ENCODE measurements at places on chromosomes 3 and 15. TPM values are rescaled to one million over a fixed set of nuclear protein-coding genes. Genes with fewer than 3 reads are reported as not detected.

GRCh38 chr15:79132770-79133169, 42.2 kb upstream of the RASGRF1 start:
- no peak for DNase-seq

GRCh38 chr3:68648494-68648893, 283.9 kb downstream of the TAFA4 start:
- no peak for DNase-seq

GRCh38 chr3:111911446-111911845, 52.4 kb downstream of the PHLDB2 start:
- no peak for DNase-seq

SMCO1 gene
- not detected for total RNA-seq

- DNase-seq: peak; percentile 24
Observed at GRCh38 chr15:43376017-43376705, 5.3 kb downstream of the TUBGCP4 start.

DNA sequence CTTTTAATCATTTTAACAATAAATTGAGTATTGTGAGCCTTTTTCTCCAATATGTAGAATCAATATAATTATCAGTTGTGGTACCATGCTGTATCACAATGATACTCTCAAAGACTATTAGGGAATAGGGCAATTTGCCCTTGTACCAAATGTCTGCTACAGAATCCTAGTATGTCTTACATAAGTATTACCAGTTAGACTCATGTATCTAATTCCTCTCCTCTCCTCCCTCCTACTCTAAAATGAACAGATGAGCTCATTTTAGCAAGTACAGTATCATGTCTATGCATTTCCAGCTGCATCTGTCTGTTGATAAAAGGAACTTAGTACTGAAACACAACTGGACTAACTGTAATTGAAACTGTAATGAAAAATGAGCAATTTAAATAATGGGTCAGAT, 124.3 kb upstream of the ATP11B start:
- no peak for DNase-seq

DNA sequence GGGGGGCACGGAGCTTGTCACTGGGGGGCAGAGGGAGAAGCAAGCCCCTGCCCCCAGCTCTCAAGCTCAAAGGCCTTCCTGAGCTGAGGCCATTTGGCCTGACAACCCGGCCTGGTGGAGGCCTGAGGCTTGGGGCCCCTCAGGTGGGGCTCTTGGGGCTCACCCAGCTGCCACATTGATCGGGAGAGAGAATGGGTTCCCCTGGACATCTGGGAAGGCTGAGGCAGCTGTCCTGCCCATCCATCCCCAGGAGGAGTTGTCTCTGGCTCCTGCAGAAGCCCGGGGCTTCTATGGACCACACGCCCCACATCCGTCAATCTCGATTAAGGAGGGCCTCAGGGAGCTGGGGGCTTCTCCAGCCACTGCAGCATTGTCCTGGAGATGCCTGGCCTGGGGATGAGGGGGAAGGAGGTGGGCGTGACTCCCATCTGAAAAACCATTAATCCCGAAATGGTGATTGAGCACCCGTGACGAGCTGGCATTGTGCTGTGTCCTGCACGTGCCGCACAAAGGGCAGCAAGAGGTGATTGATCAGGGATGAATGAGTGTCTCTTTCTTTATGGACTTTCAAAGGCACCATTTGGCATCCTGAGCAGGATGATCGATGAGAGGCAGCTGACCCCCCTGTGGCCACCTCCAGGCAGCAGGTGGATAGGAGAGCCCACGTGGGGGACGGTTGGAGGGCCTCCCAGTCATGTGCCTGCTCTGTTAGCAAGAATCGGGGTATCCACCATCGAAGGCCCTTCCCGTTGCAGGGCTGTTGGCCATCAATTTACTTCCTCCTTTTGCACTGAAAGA, 17.2 kb upstream of the CRABP1 start:
- no peak for DNase-seq

GRCh38 chr3:23594066-23594465, 211.7 kb upstream of the UBE2E1 start:
- no peak for DNase-seq

DNA sequence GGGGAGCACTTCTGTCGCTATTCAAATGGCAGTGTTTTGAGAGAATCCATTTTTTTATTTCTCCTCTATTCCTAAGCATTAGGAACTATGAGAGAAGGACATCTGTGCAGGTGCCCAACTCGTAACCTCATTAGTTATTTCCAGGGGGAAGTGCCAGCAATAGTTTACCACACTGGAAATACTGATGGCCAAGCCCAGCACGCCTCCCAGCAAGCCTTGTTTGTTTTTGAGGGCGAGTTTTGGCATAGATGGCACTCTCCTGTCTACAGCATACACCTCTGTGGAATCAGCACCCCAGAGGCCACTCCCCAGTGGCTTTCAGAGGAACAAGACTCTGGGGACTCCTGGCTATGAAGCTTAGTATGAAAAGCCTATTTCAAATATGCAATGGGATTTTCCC, 36.6 kb downstream of the FAN1 start:
- DNase-seq: no peak

CLSTN2 gene
- total RNA-seq: 0.59 TPM
